ENCODE measurements at places on chromosomes 13 and 19.

DNA sequence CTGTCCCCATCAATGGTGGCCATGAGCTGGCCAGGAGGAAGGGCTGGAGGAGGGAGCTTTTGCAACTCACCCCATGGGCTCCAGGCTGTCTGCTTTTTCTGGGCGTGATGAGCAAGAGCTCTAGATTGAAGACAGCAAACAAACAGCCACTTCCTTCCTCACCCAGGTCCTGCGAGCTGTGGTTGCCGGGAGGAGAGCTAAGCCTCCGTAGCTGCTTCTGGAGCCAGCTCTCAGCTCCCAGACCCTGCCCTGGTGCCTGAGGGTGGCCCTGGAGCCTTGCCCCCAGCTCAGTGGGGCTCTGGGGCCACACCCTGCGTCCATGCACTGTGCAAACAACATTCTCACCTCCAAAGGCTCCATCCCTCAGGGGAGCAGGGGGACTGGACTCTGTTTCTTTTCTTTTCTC lies 6.2 kb downstream of the MYO1F start:
- peak; percentile 54 for DNase-seq

DNA sequence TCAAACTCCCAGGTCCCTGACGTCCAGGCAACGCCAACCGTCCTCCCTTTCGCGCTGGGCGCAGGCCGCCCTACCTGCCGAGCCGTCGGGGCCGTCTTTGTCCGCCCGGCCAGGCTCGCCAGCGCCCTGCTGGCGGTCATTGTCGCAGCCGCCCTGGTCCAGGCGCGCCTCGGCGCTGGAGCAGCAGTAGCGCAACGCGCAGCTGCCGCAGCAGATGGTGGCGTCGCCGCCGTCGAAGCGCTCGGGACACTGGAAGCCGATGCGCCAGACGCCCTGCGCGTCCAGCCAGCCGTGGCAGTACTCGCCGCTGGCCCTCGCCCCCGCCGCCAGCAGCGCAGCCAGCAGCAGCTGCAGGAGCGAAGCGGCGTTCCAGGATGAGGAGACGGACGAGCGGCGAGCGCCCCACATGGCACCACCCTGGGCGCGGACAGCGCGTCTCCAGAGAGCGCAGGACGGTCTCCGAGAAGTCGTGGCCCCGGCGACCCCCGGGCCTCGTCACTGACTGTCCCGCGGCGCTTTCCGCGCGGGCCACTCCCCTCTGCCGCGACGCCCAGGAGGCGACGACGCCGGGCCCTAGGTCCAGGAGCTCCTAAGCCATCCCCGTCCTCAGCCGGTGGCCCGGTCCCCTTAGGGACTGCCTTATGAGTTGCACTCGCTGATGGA lies 1.1 kb downstream of the SHISA2 start:
- no peak for DNase-seq

- DNase-seq = no peak
Observed at GRCh38 chr19:46898731-46899130, 37.9 kb downstream of the ARHGAP35 start.

- no peak for DNase-seq
Observed at GRCh38 chr19:38032151-38032550, 125.1 kb downstream of the SIPA1L3 start.

GRCh38 chr19:31946491-31946890 lies 398.9 kb upstream of the ZNF507 start:
- DNase-seq = no peak

- DNase-seq = no peak
Observed at GRCh38 chr13:79631051-79631659, 150.2 kb downstream of the NDFIP2 start.

- no peak for DNase-seq
Observed at GRCh38 chr13:93865235-93865634, 614.2 kb downstream of the DCT start.

GRCh38 chr19:29717051-29717450 lies 2.0 kb upstream of the C19orf12 start:
- DNase-seq = no peak

DNA sequence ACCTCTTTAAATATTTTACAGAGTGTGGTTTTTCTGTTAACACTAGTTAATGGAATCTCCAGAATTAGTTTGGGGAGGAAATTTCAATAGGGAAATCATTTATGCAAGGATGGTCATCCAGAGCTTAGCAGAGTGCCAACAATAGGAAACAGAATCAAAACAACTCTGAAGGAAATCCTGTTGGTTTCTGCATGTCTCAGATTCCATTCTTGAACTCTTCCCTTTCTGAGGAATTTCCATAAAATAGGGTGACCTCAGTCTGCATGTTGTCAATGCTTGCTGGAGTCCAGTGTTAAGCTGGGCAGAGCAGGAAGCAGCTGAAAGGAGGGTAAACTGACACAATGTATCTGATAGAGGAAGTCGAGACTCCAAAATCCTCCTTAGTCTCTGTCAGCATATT lies 16.9 kb downstream of the CBY2 start:
- no peak for DNase-seq

DNA sequence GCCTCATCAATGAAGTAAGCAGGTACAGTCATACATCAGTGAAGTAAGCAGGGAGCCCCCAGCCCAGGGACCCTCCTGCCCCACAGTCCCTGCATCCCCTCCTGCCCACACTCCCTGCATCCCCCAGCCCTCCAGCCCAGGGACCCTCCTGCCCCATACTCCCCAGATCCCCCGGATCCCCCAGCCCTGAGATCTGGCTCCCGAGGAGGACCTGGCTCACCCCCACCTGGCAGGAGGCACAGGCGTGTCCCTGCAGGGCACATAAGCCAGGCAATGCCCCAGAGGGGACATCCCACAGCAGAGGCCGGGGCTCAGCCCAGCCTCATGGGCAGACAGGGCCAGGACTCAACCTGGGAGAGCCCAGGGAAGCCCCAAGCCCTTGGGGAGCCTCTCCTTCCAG lies 53.6 kb upstream of the TPM4 start:
- no peak for DNase-seq
